Spleen (tissue), 13 donors: ENCODE measurements at places on chromosomes 2 and 18. TPM values are rescaled to one million over a fixed set of nuclear protein-coding genes. Genes with fewer than 3 reads are reported as not detected.

DNA sequence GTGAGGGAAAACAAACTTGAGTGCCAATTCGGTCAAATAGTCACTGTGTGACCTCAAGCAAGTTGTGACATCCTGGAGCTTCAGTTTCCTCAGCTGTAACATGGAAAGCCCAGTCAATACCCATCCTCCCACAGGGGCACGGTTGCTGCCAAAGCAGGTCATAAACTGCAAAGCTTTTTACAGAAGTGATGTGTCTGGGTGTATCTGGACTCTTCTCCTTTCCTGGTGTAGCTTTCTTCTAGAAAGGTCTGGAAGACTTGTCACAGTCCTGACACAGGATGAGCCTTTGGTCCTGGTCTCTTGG, 4.2 kb upstream of the AFF3 start:
- no peaks in the 10 kb centered on the region for H3K4me1 ChIP-seq
- DNase-seq = no peak
- H3K27me3 ChIP-seq = no peaks in the 10 kb centered on the region
- H3K36me3 ChIP-seq = no peaks in the 10 kb centered on the region
- no peak overlapping the region for H3K4me3 ChIP-seq

The NT5DC4 gene
- 2.2 TPM for total RNA-seq

- no peak overlapping the region for H3K27ac ChIP-seq
- peaks cover 9% of the 10 kb centered on the region for H3K4me1 ChIP-seq
- no peaks in the 10 kb centered on the region for H3K27me3 ChIP-seq
- no peak overlapping the region for H3K4me3 ChIP-seq
- DNase-seq = no peak
These were observed 56.2 kb upstream of the B3GNT7 start for GRCh38 chr2:231339316-231339715.

DNA sequence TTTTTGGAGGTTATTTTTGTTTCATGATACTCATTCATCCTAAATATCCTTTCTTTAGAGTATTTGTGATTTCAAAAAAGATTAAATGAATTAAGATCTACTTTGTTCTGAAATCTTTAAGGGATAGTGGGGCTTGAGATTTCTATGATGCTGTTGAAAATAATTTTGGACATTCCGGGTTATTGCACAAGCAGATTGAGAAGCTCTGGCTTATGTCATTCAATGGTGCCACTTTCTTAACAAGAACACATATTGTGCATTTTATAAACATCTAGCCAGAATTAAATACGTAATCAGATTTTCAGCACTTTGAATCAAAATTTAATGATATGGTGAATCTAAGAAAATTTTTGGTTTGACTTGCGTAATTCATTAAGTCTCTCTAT, 207.7 kb upstream of the COL3A1 start:
- no peaks in the 10 kb centered on the region for H3K27me3 ChIP-seq
- H3K4me1 ChIP-seq = no peaks in the 10 kb centered on the region
- DNase-seq = no peak
- H3K27ac ChIP-seq = no peak overlapping the region
- H3K36me3 ChIP-seq = no peaks in the 10 kb centered on the region

The RRM2 gene
- 14.3 TPM for total RNA-seq

The ZNF804A gene
- total RNA-seq = 0.40 TPM

The SCN1A gene
- not detected for total RNA-seq

GRCh38 chr2:227389661-227390060, 1.9 kb upstream of the SCYGR1 start:
- H3K4me3 ChIP-seq = no peak overlapping the region
- H3K27me3 ChIP-seq = no peaks in the 10 kb centered on the region
- DNase-seq = no peak
- H3K27ac ChIP-seq = no peak overlapping the region

- H3K27me3 ChIP-seq = no peaks in the 10 kb centered on the region
- H3K36me3 ChIP-seq = no peaks in the 10 kb centered on the region
- no peak for DNase-seq
- H3K27ac ChIP-seq = no peak overlapping the region
These were observed 71.0 kb upstream of the SP3 start for GRCh38 chr2:174035981-174036742.

The TIA1 gene
- 123 TPM for total RNA-seq

- H3K27me3 ChIP-seq = no peaks in the 10 kb centered on the region
- no peak for DNase-seq
- no peak overlapping the region for H3K27ac ChIP-seq
- no peaks in the 10 kb centered on the region for H3K36me3 ChIP-seq
- H3K4me1 ChIP-seq = peaks cover 19% of the 10 kb centered on the region
- H3K4me3 ChIP-seq = no peak overlapping the region
These were observed 25.6 kb upstream of the INSIG2 start for GRCh38 chr2:118062669-118063068.

DNA sequence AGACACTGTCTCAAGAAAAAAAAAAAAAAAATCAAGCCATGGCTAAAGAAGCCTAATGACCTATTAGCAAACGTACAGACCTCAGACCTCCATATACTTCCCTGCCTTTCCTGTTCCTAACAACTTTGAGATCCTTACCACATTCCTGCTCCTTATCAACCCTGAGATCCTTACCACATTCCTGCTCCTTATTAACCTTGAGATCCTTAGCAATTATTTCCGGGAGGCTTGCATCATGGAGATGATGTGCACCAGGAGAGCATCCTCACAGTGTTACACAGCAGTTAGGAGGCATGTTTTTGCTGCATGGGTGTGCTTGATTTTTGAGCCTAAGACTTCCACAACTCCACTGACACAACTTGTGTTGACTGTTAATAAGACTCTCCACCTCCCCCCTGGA, 54.6 kb upstream of the RASGRP3 start:
- no peak overlapping the region for H3K27ac ChIP-seq
- no peak overlapping the region for H3K4me3 ChIP-seq
- no peak for DNase-seq
- H3K27me3 ChIP-seq = no peaks in the 10 kb centered on the region
- H3K4me1 ChIP-seq = no peaks in the 10 kb centered on the region

The SCN7A gene
- 1.1 TPM for total RNA-seq
